ENCODE measurements at places on chromosomes 5 and 9. TPM values are rescaled to one million over a fixed set of nuclear protein-coding genes. Genes with fewer than 3 reads are reported as not detected.

DPYSL3 gene
- 16.9 TPM for total RNA-seq

SURF4 gene
- total RNA-seq: 205 TPM

C1QTNF2 gene
- not detected for total RNA-seq

FGF1 gene
- total RNA-seq: 0.30 TPM

C9orf152 gene
- 0.05 TPM for total RNA-seq

DNAI1 gene
- 0.12 TPM for total RNA-seq

PFN3 gene
- not detected for total RNA-seq

F2RL2 gene
- total RNA-seq: 5.5 TPM

SNCAIP gene
- total RNA-seq: not detected

TICAM2 gene
- 0.73 TPM for total RNA-seq

BHMT2 gene
- not detected for total RNA-seq

SPATA31E1 gene
- total RNA-seq: not detected

HDAC3 gene
- total RNA-seq: 52.6 TPM

CDK9 gene
- total RNA-seq: 43.9 TPM

BRINP1 gene
- total RNA-seq: 0.15 TPM

CAVIN4 gene
- total RNA-seq: 0.55 TPM

EQTN gene
- not detected for total RNA-seq

PCDHGA8 gene
- not detected for total RNA-seq

SVEP1 gene
- 1.6 TPM for total RNA-seq

SARDH gene
- 0.05 TPM for total RNA-seq

ST8SIA4 gene
- total RNA-seq: 1.3 TPM

CARD9 gene
- total RNA-seq: 0.95 TPM

MARVELD2 gene
- total RNA-seq: 2.6 TPM

GABRG2 gene
- total RNA-seq: not detected

DNAH5 gene
- 1.4 TPM for total RNA-seq

SH3PXD2B gene
- total RNA-seq: 17.8 TPM

C9orf153 gene
- not detected for total RNA-seq

MELK gene
- total RNA-seq: 75.9 TPM

LCN9 gene
- total RNA-seq: not detected

FGF18 gene
- 0.60 TPM for total RNA-seq

CDC20B gene
- not detected for total RNA-seq

PLAC8L1 gene
- not detected for total RNA-seq

CDKN2A gene
- not detected for total RNA-seq

WDR31 gene
- 0.88 TPM for total RNA-seq

PCDHB12 gene
- total RNA-seq: not detected

MOB3B gene
- total RNA-seq: 7.0 TPM

ZDHHC12 gene
- 86.5 TPM for total RNA-seq

ARL14EPL gene
- 0.19 TPM for total RNA-seq

PLGRKT gene
- total RNA-seq: 21.8 TPM

MRPL22 gene
- 73.4 TPM for total RNA-seq

OLFML2A gene
- 21.6 TPM for total RNA-seq

BARHL1 gene
- not detected for total RNA-seq

NUTM2G gene
- total RNA-seq: not detected

CCDC69 gene
- 1.7 TPM for total RNA-seq

DOCK8 gene
- total RNA-seq: 0.72 TPM

TMEM171 gene
- 7.2 TPM for total RNA-seq

OLFM1 gene
- 9.6 TPM for total RNA-seq

PCDHA10 gene
- not detected for total RNA-seq

TRAF1 gene
- total RNA-seq: 4.4 TPM

TSLP gene
- total RNA-seq: not detected

GLRA1 gene
- not detected for total RNA-seq

OR4F3 gene
- total RNA-seq: not detected

PTPRD gene
- total RNA-seq: 0.49 TPM
